ENCODE measurements at places on chromosomes 16 and 17.

DNA sequence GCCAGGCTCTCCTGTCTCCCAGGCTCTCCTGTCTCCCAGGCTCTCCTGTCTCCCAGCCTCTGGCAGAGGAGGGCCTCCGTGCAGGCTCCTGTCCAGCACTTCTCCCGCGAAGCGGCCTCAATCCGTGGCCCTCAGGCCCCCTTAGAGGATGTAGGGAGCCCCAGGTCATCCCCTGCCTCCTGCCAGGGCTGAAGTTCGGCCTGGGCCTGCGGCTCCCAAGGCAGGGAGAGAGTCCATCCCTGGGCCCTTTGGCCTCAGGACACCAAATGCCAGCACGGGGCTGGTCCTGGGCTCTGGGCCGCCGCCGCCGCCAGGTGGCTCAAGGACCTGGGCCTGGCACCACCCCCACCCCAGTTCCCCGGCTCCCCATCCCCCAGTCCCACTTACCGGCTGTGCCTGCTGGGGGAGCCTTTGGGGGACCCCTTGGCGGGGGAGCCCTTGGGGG, 370 bp downstream of the EVPL start:
- no peak for DNase-seq

- DNase-seq = no peak
Measured at GRCh38 chr16:35410438-35410837, 1951.0 kb downstream of the TP53TG3F start.

DNA sequence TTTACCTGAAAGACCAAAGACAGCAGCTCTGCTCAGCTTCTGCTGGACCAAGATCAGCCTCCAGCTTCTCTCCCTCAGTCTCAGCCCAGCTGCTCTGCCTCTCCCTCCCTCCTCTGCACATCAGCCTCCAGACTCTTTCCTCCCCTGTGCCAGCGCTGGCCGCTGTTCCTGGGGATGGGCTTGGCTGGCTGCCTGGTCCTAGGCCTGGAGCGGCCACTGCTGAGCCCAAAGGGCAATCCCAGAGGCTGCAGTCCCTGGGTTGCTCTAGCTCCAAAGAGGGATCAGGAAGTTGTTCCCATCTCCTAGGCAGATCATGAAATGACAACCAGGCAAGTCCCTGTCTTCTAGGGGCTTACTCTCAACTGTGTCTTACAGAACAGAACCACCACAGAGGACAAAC, 31.3 kb downstream of the DCUN1D3 start:
- no peak for DNase-seq

- no peak for DNase-seq
Measured at GRCh38 chr16:78288888-78289287, 189.4 kb downstream of the WWOX start.

- DNase-seq = no peak
Measured at GRCh38 chr17:17788967-17789366, 47.8 kb downstream of the SREBF1 start.

- DNase-seq = no peak
Measured at GRCh38 chr17:47692137-47692894, 1.6 kb upstream of the TBKBP1 start.

DNA sequence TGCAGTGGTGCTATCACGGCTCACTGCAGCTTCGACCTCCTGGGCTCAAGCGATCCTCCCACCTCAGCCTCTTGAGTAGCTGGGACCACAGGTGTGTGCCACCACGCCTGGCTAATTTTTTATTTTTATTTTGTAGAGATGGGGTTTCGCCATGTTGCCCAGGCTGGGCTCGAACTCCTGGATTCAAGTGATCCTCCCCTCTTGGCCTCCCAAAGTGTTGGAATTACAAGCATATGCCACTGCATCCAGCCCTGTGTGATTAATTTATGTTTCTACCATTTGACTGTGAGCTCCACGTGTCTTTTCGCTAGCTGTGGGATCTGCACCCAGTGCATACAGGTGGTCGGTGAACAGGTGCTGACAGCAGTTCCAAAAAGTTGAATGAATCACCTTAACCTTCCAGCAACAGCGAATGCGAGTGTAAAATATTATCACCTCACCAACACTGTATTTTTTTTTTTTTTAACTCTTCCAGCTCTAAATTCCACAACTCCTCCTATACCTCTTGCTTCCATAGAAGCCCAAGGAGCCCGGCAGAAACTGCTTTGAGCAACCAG, 484 bp upstream of the NUDT7 start:
- no peak for DNase-seq

GRCh38 chr17:9367156-9367555, 208.5 kb downstream of the STX8 start:
- no peak for DNase-seq

- no peak for DNase-seq
Measured at GRCh38 chr16:84527532-84528269, 23.2 kb upstream of the MEAK7 start.

GRCh38 chr16:2031081-2031577, 4.4 kb downstream of the NHERF2 start:
- DNase-seq = no peak

DNA sequence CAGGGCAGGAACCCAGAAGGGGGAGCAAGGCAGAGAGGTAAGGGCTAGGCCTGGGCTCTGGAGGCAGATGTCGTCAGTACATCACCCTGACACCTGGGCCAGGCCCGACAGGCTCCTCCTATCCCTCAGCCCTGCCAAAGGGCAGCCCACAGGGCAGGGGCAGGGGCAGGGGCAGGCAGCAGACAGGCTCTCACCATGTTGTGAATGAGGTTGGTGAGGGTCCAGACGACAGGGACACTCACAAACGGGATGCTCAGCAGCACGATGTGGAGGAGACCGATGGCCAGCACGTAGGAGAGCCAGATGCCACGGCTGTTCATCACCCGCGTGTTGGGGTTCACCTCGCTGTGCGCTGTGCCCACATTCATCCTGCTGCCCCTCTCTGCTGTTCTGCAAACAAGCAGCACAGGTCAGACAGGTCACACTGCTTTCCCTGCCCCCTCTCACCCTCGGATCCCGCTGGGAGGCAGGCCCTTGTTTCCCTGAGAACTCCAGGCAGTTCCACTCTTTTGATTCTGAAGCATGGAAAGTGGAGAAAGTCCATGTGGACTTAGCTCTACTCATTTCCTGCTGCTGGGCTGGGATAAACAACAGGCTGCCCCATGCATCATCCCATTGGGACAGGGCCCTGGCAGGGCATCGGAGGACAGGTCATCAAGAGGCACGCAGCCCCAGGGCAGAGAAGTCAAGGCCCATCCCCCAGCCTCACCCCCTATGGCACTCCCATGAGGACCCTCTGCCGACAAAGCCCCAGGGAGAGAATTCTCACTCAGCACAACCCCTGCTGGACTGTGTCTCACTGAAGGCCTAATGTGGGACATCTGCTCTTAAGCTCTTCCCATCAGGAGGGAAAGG, 3.3 kb downstream of the ORMDL3 start:
- DNase-seq = no peak

GRCh38 chr17:67569873-67570272, 147.9 kb upstream of the NOL11 start:
- DNase-seq = no peak

DNA sequence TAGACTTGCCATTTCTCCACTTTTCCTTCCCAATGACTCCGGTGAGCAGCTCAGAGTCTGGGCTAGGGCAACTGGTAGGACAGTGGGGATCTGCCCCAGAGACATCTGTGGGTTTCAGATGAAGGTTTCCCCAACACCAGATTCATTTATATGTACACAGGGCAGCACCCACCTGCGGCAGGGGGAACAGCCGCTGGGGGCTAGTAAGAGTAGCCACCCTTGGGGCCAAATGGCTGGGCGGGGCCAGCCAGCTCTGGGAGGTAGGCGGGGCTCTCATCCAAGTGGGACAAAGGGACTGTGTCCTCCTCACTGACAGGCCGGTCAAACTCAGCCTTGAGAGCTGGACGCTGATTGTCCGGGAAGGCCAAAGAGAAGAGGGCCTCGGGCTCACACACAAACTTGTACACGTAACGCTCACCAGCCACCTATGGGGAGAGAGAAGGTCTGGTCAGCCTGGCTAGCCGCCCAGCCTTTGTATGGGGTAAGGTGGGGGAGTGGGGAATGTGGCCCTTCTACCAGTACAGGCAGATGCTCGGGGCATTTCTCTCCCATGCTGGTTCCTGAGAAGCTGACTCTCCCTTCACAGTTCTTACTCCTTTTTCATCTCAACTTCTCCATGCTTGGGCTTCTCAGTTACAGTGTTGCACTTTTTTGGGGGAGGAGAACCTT, 17.7 kb downstream of the ETV4 start:
- DNase-seq = no peak

- no peak for DNase-seq
Measured at GRCh38 chr17:9513266-9513665, 62.4 kb downstream of the STX8 start.

DNA sequence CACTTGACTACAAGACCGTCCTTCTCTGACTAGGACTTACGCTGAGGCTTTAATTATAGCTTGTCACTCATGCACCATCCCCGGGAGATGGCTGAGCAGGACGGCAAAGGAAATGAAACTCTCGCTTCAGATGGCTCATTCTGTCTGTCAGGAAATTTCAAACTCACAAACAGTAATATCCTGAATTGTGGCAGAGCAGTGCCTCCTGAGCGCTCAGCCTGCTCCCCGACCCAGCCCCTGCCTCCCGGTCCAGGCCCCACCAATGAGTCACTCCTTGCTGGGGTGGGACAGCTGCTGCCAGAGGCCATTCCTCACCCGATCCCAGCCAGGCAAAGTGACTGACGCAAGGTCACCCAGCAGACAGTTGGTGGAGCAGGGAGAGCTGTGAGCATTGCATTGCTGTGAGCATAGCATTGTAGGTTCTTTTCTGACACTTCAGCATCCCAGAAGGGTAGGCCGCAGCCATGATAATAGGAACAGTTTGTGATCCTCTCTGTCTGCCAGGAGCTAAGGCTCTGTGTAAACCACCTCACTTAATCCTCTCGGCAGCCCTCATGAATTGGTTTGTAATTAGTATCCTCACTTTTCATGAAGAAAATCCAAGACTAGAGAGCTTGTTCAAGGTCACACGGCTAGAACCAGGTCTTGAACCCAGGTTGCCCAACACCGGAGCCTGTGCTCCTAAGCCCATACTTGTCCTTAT, 20.9 kb downstream of the CCDC182 start:
- DNase-seq = no peak

- DNase-seq = no peak
Measured at GRCh38 chr16:54879681-54880080, 51.0 kb upstream of the IRX5 start.

- no peak for DNase-seq
Measured at GRCh38 chr17:58789160-58789559, 33.5 kb downstream of the PPM1E start.

GRCh38 chr17:63741143-63741407, 524 bp downstream of the STRADA start:
- DNase-seq = no peak

DNA sequence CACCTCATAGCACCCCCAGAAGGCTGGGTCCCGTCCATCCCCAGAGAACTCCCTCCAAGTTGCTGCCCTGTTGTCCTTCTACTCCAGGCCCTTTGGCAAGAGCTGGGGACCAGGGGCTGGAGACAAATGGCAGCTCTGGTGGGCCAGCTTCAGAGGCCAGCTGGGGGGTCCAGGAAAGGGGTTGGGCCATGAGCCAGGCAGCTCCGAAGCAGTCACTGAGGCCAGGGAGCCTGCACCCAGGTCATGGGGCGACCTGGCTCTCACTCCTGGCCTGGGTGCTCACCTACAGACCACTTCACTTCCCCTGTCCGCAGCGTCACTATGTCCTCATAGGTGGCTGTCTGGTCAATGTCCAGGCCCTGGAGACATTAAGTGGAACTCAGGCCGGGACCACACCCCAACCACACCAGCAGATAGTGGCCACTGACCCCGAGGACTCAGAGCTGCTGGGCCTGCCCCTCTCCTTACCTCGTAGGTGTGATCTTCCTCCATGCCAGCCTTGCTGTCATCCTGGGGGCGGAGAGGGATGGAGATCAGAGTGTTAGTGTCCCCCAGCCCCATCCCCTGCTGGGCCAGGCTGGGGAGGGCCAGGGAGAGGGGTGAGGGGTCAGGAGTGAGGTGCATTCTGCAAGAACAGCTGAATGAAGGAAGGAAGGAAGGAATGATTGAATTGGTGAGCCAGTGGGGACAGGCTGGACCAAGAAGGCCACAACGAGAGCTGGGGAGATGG, 3.0 kb downstream of the CD79B start:
- DNase-seq = no peak

DNA sequence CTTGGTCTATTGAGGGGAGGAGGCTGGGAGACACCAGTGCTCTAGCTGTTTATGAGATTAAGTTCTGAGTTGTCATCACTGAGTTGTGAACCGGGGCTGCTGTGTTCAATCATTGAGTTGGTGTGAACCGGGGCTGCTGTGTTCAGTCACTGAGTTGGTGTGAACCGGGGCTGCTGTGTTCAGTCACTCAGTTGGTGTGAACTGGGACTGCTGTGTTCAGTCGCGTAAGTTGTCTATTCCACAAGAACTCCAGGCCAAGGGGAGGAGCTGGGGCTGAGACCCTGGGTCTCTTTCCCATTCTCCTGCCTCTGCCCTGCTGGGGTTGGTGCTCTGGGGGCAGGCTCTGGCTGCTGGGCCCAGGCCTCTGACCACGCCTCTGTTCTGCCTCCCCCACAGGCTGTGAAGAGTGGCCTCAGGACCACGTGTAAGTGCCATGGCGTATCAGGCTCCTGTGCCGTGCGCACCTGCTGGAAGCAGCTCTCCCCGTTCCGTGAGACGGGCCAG, 24.5 kb downstream of the WNT9B start:
- no peak for DNase-seq
